ENCODE measurements at places on chromosomes 7 and 10. TPM values are rescaled to one million over a fixed set of nuclear protein-coding genes. Genes with fewer than 3 reads are reported as not detected.
A peak's percentile ranks its signal among the peaks of the same experiment; 100 is the strongest.

Gene HOXA10
- total RNA-seq = 13.1 TPM

Gene MPP7
- 10.6 TPM for total RNA-seq

Gene GPAM
- total RNA-seq = 20.0 TPM

Gene MRPS17
- 17.2 TPM for total RNA-seq

Gene SFTPA1
- total RNA-seq = not detected

Gene METTL27
- total RNA-seq = 8.7 TPM

Gene CDHR1
- total RNA-seq = 0.24 TPM

Gene CALHM3
- not detected for total RNA-seq

Gene TMEM213
- not detected for total RNA-seq

Gene NUP205
- 81.9 TPM for total RNA-seq

Gene LIPF
- total RNA-seq = not detected

Gene CYP17A1
- 0.54 TPM for total RNA-seq

- H3K27me3 ChIP-seq = peaks cover 41% of the 10 kb centered on the region
- DNase-seq = no peak
- no peak overlapping the region for H3K4me3 ChIP-seq
- no peaks in the 10 kb centered on the region for H3K36me3 ChIP-seq
- no peak overlapping the region for H3K27ac ChIP-seq
- no peaks in the 10 kb centered on the region for H3K4me1 ChIP-seq
Observed at GRCh38 chr10:128003521-128003920, 96.6 kb downstream of the PTPRE start.

GRCh38 chr10:51215951-51216834 is 141.9 kb downstream of the PRKG1 start:
- H3K27ac ChIP-seq = no peak overlapping the region
- no peak overlapping the region for H3K4me3 ChIP-seq
- peaks cover 4% of the 10 kb centered on the region for H3K4me1 ChIP-seq
- peaks cover 1% of the 10 kb centered on the region for H3K36me3 ChIP-seq
- no peak for DNase-seq

- no peak overlapping the region for H3K27ac ChIP-seq
- peaks cover 18% of the 10 kb centered on the region for H3K4me1 ChIP-seq
- no peaks in the 10 kb centered on the region for H3K36me3 ChIP-seq
- DNase-seq = no peak
Observed at GRCh38 chr10:4343091-4343490, 482.9 kb upstream of the AKR1E2 start.

GRCh38 chr7:100873599-100874299 is 1.2 kb upstream of the SRRT start:
- peaks cover 39% of the 10 kb centered on the region for H3K4me1 ChIP-seq
- peak overlapping the region; percentile 99 for H3K4me3 ChIP-seq
- H3K27me3 ChIP-seq = no peaks in the 10 kb centered on the region

DNA sequence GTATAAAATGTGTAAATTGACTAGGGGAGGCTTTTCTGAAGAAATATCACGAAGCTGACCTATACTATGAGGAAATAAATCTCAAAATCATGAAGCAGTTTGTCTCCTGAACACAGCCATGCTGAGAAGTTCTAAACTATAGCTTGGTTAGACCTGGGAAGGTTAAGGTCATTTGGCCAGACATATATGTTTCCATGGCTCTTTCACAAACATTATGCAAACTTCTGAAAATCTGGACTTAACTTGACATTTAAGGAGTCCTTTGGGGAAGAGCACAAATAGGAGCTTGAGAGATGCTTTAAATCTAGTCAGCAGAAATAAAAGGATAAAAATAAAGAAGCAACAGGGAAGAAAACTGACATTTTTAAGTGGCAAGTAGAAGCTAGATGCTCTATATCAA is 115.9 kb upstream of the MEOX2 start:
- no peak for DNase-seq
- H3K4me3 ChIP-seq = no peak overlapping the region
- no peak overlapping the region for H3K27ac ChIP-seq

GRCh38 chr7:155526225-155526624 is 20.1 kb downstream of the CNPY1 start:
- H3K27ac ChIP-seq = no peak overlapping the region
- no peaks in the 10 kb centered on the region for H3K36me3 ChIP-seq
- H3K27me3 ChIP-seq = peaks cover 96% of the 10 kb centered on the region
- no peaks in the 10 kb centered on the region for H3K4me1 ChIP-seq

DNA sequence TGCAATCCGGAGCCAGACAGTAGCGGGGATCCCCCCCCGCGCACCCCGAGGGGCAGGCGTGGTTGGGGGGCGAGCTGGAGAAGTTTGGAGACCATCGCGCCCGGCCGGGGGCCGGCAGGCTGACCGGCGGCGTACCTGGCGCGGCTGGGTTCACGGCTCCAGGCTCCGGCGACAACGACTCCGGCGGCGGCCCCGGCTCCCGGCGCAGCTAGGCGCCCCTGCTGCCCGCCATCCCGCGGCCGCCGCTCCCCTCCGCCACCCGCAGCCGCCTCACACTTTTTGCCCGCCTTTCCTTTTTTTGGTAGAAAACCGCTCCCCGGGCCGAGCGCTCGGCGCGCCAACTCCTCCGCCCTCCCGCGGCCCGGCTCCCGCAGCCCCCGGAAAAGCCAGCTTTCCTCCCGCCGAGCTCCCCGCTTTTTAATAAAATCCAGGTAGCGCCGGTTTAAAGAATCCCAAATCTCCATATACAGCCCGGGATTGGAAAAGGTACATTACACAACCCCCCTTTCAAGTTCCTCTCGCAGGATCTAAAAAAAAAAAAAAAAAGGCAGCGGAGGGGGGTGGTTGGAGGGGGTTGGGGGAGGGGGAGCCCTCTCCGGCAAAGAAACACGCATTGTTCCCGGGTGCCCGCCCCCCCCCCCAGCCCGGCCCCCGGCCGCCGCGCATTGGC is at the start of gene TNRC18:
Gene TNRC18 (minus strand): TSS at position 529 of the 670 bp plus-strand sequence. CDS start 2,588 bp downstream, outside the sequence.
- H3K27ac ChIP-seq = peak within 1 kb of the TSS; percentile 100
- H3K27me3 ChIP-seq = no peaks in the 10 kb centered on the region
- H3K4me1 ChIP-seq = peaks cover 12% of the 10 kb centered on the region
- H3K36me3 ChIP-seq = no peaks in the 10 kb centered on the region

GRCh38 chr7:131506597-131506996 is 49.8 kb downstream of the PODXL start:
- no peak overlapping the region for H3K4me3 ChIP-seq
- H3K27ac ChIP-seq = no peak overlapping the region
- H3K27me3 ChIP-seq = no peaks in the 10 kb centered on the region
- peaks cover 8% of the 10 kb centered on the region for H3K36me3 ChIP-seq
- H3K4me1 ChIP-seq = peaks cover 13% of the 10 kb centered on the region
- no peak for DNase-seq

DNA sequence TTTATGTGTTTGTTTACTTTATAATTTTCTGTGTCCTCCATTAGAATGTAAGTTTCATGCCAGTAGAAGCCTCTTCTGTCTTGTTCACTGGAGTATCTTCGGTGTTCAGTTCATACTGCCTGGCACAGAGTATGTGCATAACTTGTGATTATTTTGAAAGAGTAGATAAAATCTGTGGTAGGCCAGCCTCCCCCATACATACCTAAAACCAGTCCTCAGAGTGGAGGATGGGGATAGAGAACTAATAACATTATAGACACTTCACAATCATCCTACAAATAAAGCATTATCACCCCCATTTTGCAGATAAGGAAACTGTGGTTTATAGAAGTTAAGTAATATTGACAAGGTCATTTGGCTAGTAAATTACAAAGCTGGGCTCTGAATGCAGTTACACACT is 28.0 kb downstream of the VIM start:
- no peaks in the 10 kb centered on the region for H3K27me3 ChIP-seq
- H3K4me3 ChIP-seq = no peak overlapping the region
- H3K27ac ChIP-seq = peak overlapping the region; percentile 32

GRCh38 chr7:79502151-79502550 is 48.7 kb upstream of the MAGI2 start:
- peaks cover 20% of the 10 kb centered on the region for H3K4me1 ChIP-seq
- no peak overlapping the region for H3K4me3 ChIP-seq

- H3K4me1 ChIP-seq = peaks cover 7% of the 10 kb centered on the region
- no peak for DNase-seq
- no peak overlapping the region for H3K4me3 ChIP-seq
- no peak overlapping the region for H3K27ac ChIP-seq
- no peaks in the 10 kb centered on the region for H3K27me3 ChIP-seq
- H3K36me3 ChIP-seq = no peaks in the 10 kb centered on the region
Observed at GRCh38 chr7:49580761-49581160, 192.7 kb upstream of the VWC2 start.

Data from mesothelial cell of epicardium (in vitro differentiated cells).